Activated naive CD4-positive, alpha-beta T cell treated with anti-CD3 and anti-CD28 coated beads, Interleukin-2, amount 50 U/mL, for 72 hours (primary cell): ENCODE measurements at places on chromosomes 1 and 21. TPM values are rescaled to one million over a fixed set of nuclear protein-coding genes. Genes with fewer than 3 reads are reported as not detected.

The SH3BGR gene
- 3.1 TPM for total RNA-seq

The MATN1 gene
- 0.66 TPM for total RNA-seq

DNA sequence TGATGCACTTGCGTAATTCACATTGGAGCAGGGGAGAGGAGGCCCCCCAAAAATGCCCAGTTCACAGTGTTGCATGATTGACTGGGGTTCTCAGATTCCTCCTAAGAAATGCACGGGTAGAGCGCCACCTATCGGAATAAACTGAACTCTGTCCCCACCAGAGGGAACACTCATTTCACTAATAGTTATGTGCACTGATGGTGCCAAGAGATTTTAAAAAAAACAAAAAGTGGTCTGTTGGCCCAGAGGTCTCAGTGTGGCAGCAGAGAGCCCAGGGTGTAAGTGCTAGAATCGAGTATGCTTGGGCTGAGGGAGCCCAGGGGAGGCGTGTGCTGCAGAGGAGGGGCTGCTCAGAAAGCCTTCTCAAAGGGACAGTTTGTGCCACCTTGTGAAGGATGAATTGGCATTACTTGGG lies 6.9 kb downstream of the PINK1 start:
- DNase-seq: no peak

- DNase-seq: no peak
Measured at GRCh38 chr1:34829250-34829649, 30.3 kb downstream of the SMIM12 start.

DNA sequence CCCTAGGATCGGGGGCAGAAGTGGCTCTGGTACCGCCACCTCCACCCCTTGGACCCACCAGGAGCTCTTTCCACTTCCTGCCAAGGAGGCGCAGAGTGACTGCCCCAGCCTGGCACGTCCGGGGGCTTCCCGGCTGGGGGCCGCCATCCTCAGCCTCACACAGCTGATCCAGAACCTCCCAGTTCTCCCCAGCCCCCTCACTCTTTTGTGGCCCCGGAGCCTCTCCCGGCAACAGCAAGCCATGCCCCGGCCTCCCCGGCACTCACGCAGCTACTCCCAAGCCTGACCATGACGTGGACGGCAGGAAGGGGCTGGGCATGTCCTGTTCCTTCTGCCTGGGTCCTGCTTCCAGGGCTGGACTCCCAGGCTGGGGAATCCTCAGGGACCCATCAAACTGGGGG lies 17.1 kb downstream of the TP73 start:
- DNase-seq: no peak

GRCh38 chr1:153939476-153939875 lies 7.0 kb downstream of the DENND4B start:
- DNase-seq: no peak

GRCh38 chr1:156247460-156248322 lies at the start of gene PAQR6:
PAQR6 (minus strand) TSS chr1:156248056; CDS start chr1:156246731, 1,325 bp downstream.
- no peak for DNase-seq

- DNase-seq: no peak
Measured at GRCh38 chr1:92342401-92342800, 43.5 kb downstream of the RPAP2 start.
